HS-5 (cell line): ENCODE measurements at places on chromosomes 7 and 10.

DNA sequence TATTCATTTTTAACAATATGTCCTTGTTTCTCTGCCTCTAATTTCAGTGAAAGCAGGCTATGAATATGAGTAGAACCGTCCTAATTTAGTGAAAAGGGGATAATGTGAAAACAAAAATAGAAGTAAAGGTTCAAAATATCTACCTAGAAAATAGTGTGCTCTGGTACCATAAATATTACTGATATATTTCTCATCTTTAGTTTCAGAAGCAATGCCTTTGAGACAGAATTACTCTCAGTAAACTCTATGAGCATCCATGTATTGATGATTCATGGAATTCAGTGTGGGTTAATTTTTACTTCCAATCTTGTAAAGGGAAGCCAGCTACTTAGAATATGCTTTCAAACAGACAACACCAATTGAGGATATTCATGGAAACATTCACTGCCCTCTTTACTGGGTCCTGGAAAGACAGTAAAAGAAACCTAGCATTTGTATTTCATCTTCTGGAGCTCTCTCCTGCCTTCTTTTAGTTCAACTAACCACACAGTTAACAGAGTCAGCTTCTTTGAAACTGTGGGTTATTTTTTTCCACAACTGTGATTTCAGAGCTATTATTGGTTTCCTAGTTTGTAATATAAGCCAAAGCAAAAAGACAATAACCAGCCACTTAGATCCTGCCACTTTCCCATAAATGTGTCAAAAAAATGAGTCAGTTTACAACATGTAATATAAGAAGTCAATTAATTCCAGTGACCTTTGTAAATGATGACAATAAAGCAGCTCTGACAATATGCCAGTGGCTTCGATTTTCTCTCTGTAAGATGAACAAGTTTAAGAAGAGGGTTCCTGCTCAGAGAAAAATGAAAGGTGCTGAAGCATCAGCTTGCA is 1.7 kb downstream of the LRRN3 start:
- no peak for DNase-seq

- DNase-seq = no peak
These were observed 64.9 kb downstream of the CTTNBP2 start for GRCh38 chr7:117808341-117808757.

DNA sequence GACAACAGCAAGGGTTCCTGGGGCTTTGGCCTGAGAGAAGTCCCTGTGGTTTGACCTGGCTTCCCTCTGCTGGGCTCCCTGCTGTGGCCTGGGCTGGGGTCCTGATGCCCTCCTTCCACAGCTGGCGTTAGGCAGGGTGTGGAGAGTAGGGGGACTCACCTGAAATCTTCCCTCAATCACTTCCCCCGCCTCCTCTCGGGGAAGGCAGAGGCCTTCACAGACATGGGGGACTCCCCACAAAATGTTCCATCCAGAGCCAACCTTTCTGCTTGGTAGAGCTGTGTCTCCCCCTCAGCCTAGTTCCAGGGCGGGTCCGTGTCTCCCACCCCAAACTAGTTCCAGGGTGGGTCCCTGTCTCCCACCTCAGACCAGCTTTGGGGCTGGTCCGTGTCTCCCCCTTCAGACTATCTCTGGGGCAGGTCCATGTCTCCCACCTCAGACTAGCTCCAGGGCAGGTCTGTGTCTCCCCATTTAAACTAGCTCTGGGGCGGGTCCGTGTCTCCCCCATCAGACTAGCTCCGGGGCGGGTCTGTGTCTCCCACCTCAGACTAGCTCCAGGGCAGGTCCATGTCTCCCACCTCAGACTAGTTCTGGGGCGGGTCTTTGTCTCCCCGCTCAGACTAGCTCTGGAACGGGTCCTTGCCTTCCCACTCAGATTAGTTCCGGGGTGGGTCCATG is 2.2 kb downstream of the PVRIG start:
- no peak for DNase-seq

- DNase-seq = no peak
These were observed 1255.5 kb upstream of the PHF14 start for GRCh38 chr7:9718071-9718661.

- DNase-seq = no peak
These were observed 87.3 kb upstream of the FOXI2 start for GRCh38 chr10:127649642-127650041.

GRCh38 chr7:49483142-49483541 is 290.3 kb upstream of the VWC2 start:
- no peak for DNase-seq

- peak; percentile 89 for DNase-seq
These were observed 115.0 kb downstream of the EGFR start for GRCh38 chr7:55133630-55134358.

DNA sequence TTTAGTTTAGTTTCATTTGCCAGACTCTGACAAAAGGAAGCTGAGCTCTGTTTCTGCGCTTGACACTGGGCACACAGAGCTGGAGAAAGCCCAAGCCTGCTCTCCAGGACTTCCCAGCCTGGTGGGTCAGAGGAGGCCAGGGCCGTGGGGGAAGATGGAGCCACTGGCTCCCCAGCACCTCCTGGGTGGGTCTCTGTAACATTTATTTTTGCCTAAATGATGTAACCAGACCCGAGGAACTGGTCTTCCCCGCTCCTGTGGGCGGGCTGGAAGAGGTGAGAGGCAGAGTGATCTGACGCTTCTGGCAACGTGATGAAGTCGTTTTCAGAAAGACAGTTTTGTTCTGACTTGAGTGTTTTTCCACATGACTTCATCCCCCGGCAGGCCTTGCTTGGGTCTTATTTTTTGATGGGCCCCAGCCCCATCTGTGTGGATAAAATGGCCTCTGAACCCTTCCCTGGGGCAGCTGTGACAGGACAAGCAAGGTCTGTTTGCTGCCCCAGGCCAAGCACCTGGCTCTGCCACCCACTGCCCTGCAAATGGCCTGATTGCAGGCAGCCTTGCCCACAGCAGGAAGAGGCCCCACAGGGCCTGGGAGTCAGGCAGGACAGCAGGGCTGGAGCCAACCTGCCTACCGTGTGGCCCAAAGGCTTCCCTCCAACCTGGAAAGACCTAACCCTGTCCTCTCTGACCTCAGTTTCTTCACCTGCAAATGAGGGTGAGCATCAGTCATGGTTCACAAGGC is 304.9 kb upstream of the ZMIZ1 start:
- DNase-seq = no peak

DNA sequence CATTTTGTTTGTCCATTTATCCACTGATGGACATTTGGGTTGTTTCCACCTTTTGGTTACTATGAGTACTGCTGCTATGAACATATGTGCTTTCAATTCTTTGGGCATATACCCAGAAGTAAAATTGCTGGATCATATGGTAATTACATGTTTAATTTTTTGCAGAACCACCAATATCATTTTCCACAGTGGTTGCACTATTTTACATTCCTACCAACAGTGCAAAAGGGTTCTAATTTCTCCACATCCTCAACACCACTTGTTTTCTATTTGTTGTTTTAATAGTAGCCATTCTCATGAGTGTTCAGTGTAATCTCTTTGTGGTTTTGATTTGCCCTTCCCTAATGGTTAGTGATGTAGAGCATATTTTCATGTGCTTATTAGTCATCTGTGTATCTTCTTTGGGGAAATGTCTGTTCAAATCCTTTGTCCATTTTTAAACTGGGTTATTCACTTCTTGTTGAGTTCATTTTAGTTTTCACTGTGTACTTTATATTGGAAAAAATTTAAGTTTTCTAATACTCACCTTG is 101.9 kb downstream of the HIBADH start:
- peak; percentile 56 for DNase-seq

GRCh38 chr7:5418285-5418582 is 5.4 kb downstream of the TNRC18 start:
- no peak for DNase-seq

GRCh38 chr10:4941540-4942330 is 21.5 kb upstream of the AKR1C1 start:
- DNase-seq = no peak
